ENCODE measurements at places on chromosomes 6 and 20.
A peak's percentile ranks its signal among the peaks of the same experiment; 100 is the strongest.

DNA sequence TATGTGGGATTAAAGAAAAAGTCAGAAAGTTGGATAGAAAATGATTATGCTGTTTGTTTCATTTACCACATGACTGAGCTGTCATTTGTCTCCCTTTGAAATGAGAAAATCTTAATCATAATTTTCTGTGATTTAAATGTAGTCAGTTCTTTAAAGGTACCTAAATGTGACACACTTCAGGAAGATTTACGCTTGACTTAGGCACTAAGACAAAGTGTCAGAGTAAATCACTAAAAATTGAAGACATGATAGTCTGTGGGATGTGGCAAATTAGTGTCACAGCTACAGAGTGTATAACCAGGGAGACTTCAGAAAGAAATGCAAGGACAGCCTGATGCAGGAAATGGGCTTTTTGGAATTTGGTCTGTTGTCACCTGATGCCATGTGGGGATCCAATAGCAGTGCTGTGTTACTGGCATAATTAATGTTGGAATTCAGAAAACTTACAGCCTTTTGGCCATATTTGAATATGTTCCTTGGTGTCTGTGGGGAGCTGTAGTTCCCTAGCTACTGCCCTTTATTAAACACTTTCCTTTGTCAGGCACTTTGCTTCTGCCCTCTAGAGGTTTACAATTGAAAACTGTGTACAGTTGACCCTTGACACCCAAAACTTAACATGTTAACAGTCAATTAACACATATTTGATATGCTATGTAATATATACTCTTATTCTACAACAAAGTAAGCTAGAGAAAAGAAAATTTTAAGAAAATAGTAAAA lies 493.8 kb downstream of the UTRN start:
- DNase-seq: no peak

DNA sequence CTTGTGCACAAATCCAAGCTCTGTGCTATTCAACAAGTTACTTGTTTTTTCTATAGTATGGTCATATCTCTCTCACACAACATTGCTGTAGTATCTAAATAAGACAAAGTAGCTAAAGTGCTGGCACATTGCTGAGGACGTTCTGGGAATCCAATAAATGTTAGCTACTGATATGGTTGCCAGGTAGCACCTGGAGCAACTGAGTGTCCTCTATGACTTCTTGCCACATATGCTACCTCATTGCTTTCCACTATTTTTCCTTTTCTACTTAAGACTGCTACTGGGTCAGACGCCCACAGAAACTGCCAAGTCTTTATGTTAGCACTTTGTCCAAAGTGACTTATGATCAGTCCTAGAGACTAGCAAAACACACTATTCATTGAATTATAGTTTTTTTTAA lies 85.3 kb downstream of the SYCP2 start:
- no peak for DNase-seq

DNA sequence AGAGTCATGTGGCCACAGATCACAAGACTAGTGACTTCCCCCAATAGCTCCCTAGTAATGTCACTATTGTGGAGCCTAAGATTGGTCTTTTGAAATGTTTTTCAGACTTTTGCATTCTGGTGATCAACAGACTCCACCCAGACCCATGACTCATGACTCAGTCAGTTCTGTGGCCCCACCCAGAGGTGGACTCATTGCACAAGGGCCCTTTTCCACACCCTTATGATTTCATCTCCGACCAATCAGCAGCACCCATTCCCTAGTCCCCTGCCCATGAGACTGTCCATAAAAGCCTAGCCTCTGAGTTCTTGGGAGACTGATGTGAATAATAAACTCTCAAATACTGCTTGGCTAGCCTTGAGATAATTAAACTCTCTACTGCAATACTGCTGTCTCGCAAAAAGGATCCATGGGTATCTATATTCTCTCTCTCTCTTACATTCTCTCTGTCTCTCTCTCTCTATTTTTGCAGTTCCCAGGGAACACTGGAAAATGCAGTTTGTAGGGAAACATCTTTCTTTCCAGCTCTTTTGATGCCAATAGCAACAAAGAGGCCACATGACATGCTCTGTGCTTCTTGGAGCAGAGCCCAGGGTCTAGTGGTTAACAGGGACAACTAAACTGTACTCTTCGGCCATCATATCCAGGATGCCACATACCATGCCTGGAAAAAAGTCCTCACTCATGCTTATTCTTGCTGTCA lies 71.3 kb upstream of the IYD start:
- no peak for DNase-seq

DNA sequence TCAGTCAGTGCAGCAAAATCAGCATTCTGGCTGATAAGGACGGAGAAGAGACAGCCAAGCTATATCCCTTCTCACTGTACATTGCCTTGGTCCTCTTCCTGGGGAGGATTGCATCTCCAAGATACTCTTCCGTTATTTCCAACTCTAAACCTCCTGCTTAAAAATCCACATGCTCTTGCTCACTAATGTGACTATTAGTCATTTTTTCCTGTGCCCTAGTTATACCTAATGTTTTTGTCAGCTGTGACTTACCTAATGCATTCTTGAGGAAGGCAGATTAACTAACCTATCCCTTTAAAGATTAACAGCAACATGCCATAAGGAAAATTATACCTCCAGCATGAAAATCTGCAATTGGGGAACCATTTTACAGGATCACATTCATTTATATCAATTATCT lies 317.6 kb downstream of the BTBD9 start:
- DNase-seq: no peak

DNA sequence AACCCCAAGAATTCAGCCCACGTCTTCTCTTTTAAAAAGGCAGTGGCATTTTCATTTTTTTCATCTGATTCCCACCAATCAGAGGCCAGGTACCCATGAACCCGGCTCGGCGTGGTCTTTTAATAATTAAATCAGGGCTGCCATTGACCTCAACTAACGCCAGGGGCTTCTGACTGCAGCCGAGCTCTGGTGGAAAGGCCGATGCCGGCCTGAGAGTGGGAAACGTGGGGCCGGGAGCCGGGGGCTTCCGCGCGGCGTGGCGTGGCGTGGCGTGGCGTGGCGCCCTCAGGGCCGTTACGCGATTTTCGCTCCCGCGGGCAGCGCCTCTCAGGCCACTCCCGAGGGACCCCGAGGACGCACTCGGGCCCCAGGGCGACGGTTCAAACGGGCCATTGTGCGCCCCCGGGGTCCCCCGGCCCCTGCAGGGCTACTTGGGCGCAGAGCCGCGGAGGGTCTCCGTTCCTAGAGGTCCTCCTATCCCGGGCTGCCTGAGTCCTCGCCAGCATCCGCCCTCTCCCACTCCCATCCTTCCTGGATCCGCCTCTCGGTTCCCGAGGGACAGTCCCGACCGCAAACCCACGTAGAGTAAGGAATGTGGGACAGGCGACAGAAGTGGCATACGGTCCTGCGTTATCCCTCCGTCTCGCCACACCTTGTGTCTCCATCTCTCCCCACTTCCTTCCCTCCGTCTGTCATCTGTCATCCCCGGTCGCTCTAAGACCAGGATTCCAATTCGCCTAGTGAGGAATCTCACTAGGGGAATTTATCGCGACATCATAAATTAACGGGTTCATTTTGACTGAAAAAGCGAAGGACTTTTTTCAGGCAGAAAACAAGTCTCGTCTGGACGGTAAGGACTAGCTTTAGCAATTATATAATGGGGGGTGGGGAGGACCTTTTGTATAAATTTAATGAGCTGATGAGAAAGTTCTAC lies 876 bp upstream of the TBPL1 start:
- DNase-seq: peak; percentile 30

- no peak for DNase-seq
Observed at GRCh38 chr20:47773371-47773786, 11.9 kb downstream of the SULF2 start.

DNA sequence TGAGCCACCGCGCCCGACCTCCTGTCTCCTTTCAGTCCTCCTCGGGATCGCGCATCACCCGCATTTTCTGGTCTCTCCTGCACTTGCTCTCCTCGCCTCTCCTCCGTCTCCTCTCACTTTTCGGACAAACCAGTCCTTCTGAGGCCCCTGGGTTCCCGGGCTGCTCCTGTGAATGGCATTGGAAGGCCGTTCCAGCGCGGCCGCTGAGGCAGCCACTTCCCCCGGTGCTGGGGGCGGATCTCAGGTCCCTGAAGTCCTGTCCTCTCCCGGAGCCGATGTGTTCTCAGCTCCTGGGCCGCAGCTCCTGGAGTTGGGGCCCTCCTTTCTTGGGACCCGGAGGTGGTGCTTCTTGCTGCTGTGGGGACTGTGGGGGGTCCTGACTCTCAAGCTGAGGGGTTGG lies 803 bp downstream of the MICB start:
- DNase-seq: no peak

DNA sequence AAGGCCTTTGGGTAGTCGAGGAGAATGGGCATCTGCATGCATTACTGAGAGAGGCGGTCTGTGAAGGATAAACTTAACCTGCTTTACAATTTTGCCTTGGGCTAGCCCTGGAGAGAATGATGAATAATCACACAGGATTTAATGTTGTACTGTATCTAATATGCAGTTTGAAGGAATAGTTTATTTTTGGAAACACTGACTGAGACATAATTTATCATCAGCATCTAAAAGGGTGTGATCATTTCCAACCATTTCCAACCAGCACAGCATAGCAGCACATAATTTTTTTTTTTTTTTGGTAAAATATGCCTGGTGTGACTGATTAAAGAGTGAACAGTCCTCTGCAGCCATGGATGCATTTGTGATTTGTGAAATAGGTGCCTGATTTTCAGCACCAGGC lies 519.5 kb downstream of the PHF3 start:
- no peak for DNase-seq

- DNase-seq: no peak
Observed at GRCh38 chr20:63441136-63442099, 31.0 kb downstream of the KCNQ2 start.

DNA sequence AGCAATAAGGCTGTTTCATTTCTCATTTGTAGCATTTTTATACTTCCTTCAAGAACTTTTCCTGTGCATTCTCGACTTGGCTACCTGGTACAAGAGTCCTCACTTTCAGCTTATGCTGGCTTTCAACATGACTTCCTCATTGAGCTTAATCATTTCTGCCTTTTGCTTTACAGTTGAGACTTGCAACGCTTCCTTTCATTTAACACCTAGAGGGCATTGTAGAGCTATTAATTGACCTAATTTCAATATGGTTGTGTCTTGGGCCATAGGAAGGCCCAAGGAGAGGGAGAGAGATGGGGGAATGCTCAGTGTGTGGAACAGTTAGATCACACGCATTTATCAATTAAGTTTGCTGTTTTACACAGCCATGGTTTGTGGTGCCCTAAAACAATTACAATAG lies 37.2 kb downstream of the SLC22A2 start:
- DNase-seq: no peak

DNA sequence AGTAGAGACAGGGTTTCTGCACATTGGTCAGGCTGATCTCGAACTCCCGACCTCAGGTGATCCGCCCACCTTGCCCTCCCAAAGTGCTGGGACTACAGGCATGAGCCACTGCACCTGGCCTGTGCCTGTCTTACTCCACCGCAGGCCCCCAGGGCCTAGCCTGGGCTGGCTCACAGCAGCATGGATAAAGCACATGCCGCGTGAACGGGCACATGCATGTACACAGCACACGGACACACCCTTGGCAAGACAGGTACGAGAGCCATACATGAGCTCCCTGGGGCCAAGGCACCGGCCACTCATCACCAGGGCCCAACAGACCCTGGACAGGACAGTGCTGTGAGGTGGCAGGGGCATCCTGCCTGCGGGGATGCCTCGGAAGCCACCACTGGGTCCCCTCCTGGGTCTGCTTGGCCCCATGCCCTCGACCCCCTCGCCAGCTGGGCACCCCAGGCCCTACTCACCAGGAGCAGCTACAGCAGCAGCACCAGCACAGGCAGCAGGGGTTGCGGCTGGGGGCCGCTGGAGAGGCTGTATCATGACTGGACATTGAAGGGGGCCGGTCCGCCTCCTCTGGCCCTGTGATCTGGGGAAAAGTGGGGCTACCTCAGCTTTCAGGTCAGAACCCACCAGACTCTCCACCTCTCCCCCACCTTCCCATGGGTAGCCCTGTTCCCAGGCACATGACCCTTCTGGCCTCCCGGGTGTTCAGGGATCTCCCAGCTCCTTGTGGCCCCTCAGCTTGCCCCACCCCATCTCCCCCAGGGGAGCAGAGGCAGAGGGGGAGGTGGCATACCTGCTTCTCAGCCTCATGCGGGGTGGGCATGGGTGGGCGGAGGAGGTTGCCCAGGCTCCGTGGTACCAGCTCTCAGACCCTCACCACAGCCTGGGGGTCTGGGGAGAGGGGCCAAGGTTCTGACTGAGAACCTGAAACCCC lies 3.0 kb downstream of the RGS19 start:
- no peak for DNase-seq

DNA sequence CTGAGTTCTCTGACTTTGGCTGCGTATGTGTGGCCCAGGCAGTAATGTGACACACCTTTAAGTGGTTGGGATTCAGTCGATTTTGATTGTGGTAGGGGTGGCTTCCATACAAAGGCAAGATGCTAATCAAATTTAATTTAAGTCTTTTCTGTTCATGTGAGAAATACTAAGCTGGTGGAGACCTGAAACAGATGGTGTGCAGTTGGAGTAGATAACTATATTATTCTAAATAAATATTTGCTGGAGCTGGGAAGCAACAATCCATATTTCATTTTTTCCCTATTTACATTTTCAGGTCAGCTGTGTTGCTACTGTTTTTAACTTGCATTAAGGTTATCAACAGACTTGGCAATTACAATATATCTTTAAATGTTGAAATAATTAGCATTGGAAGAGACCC lies 67.4 kb upstream of the C20orf144 start:
- no peak for DNase-seq

- no peak for DNase-seq
Observed at GRCh38 chr6:1716868-1717267, 107.2 kb downstream of the FOXC1 start.

DNA sequence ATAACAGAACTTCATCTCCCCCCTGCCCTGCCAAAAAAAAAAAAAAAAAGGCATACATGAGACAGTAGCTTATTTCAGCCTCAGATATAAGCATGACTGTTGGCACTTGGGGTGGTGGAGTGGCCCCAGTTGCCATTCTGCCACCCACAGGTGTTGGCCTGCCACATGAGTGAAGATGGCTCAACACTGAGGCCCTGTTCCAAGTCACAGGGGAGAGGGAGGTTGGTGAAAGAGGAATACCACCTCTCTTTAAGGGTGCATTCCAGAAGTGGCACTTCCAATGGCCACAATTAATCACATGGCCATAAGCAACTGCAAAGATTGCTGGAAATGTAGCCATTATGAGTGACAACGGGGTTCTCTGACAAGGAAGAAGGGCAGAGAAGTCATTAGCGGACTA lies 61.9 kb upstream of the JARID2 start:
- DNase-seq: no peak

Data from naive thymus-derived CD4-positive, alpha-beta T cell (primary cell).